ENCODE measurements at places on chromosomes 4 and X.

DNA sequence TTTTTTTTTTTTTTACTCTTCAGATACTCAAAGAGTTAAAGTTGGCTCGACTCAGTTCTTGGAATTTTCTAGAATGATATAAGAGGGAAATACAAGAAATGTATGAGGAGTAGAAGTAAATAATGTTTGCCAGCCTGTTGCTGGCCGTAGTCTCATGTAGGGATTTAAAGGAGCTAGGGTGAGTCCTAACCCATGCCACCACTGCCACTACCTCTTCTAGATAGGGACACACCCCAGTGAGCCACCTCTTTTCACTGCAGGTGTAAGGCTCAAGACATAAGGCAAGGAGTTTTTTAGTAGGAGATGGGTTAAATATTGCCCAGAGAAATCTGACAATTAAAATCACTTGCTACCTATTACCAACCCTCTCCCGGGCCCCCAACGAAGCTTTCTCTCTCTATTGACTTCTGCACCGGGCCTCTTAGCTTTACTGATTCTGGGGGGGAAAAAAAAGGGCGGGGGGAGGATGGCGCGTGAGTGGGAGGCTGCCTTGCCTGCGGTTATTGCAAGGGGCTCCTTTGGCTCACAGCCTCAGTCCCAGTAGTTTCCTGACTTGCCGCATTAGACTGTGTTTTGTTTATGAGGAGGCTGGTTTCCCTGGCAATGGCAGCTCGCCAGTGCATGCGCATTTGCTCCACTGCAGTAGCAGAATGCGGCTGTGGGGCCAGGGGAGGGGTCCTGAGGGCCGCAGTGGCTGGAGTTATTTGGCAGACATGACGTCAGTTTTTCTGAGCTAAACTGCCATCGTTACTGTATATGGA, 3.0 kb downstream of the LINC00632 start:
- no peak for DNase-seq

GRCh38 chr4:7206911-7207567, 14.7 kb downstream of the SORCS2 start:
- DNase-seq = peak; percentile 58

GRCh38 chrX:10237241-10237640, 80.5 kb downstream of the CLCN4 start:
- DNase-seq = no peak

- DNase-seq = no peak
These were observed 27.2 kb upstream of the GPR34 start for GRCh38 chrX:41661366-41662095.

DNA sequence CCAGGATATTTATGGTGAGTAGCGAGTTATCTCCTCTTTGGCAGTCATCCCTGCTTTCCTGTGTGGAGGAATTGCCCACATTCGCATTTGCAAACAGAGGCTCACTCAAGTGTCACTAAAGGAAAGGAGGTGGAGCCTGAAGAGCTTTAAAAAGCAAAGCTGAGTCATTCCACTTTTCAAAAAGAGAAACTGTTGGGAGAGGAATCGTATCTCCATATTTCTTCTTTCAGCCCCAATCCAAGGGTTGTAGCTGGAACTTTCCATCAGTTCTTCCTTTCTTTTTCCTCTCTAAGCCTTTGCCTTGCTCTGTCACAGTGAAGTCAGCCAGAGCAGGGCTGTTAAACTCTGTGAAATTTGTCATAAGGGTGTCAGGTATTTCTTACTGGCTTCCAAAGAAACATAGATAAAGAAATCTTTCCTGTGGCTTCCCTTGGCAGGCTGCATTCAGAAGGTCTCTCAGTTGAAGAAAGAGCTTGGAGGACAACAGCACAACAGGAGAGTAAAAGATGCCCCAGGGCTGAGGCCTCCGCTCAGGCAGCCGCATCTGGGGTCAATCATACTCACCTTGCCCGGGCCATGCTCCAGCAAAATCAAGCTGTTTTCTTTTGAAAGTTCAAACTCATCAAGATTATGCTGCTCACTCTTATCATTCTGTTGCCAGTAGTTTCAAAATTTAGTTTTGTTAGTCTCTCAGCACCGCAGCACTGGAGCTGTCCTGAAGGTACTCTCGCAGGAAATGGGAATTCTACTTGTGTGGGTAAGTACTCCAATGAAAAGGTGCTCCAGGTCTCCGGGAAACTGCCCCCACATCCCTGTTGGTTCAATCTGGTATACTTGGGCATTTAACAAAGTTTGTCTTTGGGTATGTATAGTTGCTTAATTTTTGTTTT, at the start of gene EGF:
TSS of gene EGF (plus strand) at position 178 of the 890 bp plus-strand sequence. CDS start at position 631, 453 bp downstream.
- no peak for DNase-seq

DNA sequence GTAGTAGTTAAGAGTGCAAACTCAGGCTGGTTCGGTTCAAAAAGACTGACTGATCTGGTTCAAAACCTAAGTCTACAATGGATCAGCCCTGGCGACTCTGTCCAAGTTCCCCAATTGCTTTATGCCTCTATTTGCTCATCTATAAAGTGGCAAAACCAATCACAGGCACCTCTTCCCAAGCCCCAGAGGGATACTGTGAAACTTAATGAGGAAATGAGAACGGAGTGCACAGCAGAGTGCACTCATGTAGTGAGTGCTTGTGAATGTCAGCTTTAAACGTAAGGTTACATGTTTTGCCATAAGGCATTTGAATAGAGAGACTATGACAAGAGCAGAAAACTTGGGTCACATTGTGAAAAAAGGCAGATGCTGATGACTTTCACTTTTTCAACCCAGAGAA, 199.7 kb upstream of the KLF3 start:
- no peak for DNase-seq

- DNase-seq = no peak
These were observed 16.3 kb downstream of the CPZ start for GRCh38 chr4:8608714-8609391.

DNA sequence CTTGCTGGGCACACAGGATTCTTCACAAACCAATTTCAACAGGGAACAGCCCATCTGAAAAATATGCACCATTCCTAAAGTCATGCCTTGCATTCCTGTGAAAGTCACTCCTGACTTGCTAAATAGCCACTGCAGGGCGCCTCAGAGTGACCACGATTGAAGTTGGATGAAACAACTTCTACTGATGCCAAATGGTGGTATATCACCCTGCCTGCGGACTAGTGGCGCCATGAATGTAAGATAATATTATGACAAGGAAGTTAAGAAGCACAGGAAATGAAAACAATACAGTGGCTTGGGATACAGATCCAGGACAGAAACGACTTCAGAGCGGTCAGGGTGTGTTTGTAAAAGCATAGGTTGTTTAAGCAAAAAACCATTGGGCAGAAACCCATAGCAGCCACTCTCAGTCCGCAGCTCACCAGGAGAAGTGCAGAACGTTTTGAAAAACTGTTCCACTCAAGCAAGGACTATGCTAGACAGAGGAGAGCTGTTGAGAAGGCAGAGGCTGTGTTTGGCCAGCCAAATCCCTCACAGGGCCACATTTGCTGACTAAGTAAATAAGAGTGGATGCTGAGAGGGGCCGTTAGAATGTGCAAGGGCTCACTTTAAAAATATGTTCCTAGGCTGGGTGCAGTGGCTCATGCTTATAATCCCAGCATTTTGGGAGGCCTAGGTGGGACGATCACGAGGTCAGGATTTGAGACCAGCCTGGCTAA, 250.4 kb downstream of the PTTG2 start:
- no peak for DNase-seq

DNA sequence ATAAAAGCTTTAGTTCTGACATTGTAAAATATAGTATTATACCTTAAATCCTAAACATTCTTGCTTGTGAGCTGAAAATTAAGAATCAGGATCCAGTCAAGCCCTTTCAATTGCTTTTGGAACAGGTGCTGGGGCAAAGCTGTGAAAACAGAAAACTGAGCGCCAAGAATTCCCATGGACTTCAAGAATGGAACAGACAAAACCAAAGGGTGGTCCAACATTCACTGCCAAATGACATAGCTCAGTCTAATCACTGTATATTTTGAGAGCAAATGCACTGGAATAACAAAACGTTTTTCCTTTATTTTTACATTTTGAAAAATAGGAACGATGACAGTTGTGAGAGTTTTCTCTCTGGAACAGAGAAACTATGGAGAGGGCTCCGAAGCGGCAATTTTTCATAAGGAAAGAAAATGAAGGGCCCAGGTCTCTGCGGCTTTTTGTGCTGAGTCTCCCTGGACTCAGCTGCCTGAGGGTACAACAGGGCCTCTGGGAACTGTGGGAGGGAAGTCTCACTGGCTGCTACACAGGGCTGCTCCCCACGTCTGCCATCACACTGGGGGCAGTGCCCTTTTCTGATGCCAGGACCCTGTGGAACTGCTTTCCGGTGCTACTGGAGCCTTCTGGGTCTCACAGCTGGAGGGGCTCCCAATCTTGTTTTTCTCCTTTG, 56.0 kb upstream of the BMPR1B start:
- DNase-seq = no peak

DNA sequence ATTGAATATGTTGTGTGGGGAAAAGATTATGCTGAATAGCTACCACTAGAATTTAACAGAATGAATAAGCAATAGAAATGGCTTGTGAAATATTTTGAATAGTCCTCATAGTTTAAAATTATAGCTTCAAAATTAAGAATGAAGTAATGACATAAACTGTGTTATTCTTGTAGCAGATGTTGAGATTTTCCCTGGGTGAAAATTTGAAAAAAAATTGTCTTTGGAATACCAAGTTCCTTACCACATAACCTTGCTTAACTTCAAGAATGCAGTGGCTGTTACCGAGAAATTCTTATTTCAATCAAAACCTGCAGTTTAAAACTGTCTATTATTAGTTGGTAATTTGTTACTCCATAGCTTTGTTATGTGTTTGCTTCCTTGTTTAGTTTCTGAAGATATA, 1268.6 kb downstream of the RAPGEF2 start:
- no peak for DNase-seq

DNA sequence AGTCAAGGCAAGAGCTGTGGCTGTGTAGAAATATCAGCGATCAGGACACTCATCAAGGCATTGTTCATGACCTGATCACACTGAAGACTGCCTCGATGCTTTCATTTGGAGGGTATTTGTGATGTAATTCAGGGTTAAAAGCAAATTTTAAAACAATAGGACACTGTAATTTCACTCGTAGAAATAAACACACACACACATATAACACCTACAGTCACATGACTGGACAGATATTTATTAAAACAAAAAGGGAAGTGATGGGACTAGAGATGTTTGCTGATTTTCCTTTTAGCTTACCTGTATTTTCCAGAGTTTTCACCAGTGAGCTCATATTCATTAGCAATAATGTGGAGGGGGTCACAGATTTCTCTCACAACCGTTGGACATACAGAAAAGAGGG, 51.1 kb upstream of the KDR start:
- DNase-seq = no peak

DNA sequence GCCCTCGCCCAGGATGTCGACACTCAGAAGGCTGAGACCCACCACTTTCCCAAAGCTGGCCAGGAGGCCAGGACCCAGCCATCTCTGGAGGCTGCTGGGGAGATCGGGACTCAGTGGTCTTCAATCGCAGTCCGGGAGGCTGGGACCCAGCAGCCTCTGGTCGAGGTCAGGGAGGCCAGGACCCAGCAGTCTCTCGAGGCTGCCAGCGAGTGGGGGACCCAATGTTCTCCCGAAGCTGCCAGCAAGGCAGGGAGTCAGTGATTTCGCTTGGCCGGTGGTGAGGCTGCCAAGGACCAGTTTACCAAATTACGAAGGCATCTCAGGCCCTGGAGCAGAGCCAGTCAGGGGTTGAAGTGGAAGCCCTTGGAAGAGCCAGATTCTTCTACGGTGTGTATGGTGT, 181.6 kb downstream of the NAF1 start:
- no peak for DNase-seq

DNA sequence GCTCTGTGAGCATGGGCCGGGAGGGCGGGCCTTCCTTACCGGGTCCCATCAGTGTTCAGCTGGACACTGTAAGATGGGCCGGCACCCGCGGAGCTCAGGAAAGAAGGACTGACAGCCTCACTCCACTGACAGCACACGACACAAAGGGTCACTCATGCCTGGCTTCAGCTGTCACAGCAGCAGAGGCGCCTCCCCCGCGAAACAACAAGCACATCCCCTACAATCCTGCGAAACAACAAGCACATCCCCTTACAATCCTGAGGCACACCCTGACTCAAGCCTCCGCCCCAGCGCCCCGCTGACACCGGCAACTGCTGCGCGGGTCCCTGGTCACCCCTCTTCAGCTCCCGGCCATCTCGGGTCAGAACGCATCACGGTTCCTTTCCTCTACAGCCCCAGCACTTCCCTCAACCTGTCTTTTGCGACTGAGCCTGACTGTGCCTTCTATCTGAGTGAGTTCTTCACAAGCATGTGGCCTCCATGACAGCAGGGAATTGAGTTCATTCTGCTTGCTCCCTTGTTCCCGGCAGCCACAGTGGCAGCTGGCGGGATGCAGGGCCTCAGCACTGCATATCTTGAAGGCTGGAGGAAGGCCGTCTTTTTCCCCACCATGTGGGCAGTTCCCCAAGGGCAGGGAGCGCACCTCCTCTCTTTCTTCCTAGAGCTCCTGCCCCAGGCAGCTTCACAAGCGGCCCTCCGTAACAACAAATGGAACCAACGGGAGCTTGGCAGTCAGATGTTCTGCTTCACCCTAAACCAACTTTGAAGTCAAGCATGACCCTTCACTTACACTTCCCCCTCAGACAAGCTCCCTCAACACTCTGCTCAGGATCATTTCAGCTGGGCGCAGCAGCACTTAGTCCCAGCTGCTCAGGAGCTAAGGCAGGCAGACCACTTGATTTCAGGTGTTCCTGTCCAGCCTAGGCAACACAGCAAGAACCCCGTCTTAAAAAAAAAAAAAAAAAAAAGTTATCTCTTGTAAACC, 39.6 kb downstream of the SCD5 start:
- DNase-seq = no peak

GRCh38 chr4:99024481-99025275, 29.2 kb downstream of the METAP1 start:
- no peak for DNase-seq

DNA sequence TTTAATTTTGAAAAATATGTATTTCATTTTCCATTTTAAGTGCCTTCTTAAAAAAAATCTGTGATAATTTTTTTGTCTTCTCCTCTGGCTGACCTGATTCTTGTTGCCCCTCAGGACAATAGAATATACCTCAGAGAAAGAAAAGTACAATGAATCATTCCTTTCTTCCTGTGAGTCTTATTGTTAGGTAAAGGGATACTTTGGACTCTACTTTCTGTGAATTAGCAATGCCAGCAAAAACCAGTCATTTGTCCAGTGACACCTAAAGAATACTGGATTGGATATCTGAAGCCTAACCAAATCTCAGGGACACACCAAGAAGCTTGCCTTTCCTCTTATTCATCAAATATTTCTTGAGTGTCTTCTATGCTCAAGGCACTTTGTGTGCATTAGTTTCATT, 102.1 kb downstream of the AREG start:
- no peak for DNase-seq

DNA sequence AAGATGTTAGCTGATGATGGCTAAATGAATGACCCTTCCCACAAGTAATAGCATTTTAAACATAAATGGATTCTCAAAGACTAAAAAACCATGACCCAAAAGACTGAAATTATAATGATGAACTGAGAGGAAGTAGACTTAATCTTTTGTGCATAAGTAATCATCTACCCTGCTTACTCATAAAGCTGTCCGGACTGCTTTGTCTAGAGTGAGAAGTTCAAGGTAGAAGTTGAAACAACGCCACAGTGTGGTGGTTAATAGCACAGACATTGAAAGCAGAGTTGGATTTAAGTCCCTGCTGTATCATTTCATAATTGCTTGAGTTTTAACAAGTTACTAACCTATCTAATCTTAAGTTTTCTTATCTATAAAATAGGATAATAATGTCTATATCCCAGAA, 346.6 kb downstream of the CENPC start:
- no peak for DNase-seq
